ENCODE measurements at places on chromosomes 12 and 14.
A peak's percentile ranks its signal among the peaks of the same experiment; 100 is the strongest.

GRCh38 chr14:102928412-102929240 is 6.2 kb downstream of the AMN start:
- peak; percentile 24 for DNase-seq

- DNase-seq = no peak
These were observed 47.6 kb downstream of the FAM222A start for GRCh38 chr12:109760930-109761921.

GRCh38 chr14:67962215-67962644 is 142.7 kb downstream of the RAD51B start:
- no peak for DNase-seq

- no peak for DNase-seq
These were observed 156.0 kb upstream of the ARHGAP5 start for GRCh38 chr14:31920989-31921650.

DNA sequence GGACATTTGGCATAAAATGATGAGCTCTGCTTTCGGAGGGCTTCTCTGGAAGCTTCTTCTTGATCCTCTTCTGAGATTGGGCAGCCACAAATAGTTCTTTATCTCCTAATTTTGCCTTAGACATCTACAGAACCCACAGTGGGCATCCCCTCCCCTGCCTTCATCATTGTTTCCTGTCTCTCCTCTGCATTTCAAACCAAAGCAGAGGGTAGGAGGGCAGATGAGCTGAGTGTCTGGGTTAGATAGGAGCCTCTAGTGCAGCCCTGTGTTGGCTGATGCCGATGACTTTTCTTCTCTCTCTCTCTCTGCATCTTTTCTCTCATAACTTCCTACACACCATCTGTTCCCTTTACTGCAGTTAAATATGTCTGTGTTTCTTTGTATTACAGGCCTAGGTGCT is 8.5 kb upstream of the IL26 start:
- no peak for DNase-seq

DNA sequence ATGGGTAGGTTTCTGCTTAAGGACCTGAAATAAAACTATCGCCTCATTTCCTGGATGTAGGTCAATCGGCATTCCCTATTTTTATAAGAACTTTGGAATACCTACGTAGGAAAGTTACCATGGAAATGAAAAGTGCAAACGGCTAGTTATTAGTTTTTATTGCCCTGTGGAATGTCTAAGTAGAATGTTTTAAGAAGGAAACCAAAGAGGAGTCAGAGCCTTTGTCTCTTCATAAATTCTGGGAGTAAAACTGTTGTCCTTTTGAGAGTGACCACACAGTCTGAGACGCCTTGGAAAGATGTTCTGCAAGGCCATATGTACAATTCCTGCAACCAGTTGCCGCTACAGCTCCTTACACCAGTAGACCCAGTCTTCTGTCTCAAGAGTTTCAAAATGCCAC is 176.0 kb upstream of the SEL1L start:
- DNase-seq = no peak

- DNase-seq = no peak
These were observed 63.9 kb downstream of the ANO2 start for GRCh38 chr12:5881101-5881606.

- peak; percentile 78 for DNase-seq
These were observed 137.5 kb upstream of the CPM start for GRCh38 chr12:69070319-69071090.

- DNase-seq = no peak
These were observed 74.6 kb upstream of the TMTC1 start for GRCh38 chr12:29858270-29858786.

DNA sequence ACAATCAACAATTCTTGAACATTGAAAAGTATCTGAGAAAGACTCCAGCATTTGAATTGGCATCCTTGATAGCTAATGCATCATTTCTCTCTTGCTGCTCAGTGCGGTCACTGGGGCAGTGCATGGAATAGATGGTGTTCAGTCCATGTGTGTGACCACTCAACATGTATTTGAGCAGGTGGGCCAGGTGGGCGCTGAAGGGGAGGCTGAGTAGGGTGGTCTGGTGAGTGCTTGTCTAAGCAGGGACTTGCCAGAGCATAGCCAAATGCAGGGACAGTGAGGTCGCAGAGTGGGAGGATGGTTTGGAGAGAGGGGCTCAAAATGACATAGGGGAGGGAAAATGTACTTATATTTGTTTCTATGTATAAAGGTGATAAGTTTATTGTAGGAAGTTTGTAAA is 409.0 kb downstream of the TMEM121 start:
- DNase-seq = no peak

DNA sequence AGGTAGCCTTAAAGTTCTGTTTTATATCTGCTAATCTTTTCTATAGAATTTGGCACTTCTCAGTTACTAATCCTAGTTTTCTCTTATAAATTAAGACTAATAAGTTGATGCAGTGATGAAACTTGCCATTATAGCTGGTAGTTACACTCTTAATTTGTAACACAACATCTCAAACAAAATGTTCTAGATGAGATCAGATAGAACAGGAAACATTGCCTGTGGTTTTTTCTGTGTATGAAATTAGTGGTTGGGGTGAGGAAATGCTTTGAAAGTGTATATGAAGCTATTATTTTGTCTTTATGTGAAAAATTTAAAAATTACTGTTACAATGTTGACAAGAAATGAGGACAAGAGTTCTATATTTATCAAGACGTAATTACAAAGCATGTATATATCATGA is 91.9 kb downstream of the PCNX1 start:
- DNase-seq = peak; percentile 63

GRCh38 chr14:50360851-50361250 is 35.8 kb downstream of the CDKL1 start:
- DNase-seq = no peak

DNA sequence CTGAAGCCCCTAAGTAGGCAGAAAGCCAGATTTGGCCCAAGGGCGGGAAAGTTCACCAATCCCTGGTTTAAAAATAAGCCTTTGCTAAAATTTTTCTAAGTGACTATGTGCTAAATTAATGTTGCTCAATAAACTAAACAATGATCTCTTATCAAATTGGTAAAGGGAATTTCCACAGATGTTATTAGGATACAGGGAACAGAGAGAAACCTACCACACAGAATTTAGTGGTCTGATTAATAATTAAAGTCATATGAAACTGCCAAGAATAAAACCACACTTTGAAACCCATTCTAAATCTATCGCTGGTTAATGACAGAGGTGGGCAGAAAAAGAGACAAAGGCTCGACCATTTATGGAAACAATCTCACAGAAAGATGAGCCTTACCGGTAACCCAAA is 22.0 kb downstream of the ANAPC5 start:
- no peak for DNase-seq

- DNase-seq = no peak
These were observed 414.8 kb upstream of the MGAT4C start for GRCh38 chr12:86670986-86671385.

DNA sequence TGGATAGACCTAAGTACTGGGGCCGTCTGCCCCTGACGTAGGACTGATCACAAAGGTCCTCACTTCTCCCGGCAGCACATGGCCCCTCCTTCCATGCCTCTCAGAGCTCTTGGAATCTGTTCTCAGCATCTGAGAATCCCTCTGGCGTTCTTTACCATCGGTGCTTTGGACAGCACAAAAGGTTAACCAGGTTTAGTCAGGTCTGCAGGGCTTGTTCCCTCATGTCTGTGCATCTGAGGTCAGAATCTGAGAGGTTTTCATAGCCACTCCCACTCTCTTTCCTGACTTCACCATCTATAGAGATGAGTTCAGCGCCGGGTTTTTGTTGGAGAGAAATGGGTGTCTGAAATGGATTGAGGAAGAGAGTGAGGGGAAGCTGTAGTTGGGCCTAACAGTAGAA is 130.0 kb upstream of the ARHGAP5 start:
- DNase-seq = no peak

DNA sequence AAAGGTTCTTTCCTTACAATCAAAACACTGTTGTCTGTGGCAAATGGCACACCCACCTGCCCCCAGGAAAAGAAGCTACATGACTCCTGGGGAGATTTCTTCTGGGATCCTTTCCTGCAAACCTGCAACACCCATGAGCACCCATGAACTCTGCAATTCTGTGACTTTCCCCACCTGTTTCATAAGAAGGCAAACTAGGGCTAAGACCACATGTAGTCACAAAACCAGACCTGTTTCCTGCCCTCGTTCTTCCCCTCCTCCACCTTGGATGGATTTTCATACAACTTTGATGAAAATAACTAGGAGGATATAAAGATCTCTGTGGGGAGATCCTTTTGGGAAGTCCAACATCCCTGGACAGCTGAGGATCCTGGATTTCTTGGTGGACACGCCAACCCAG is 1084.7 kb downstream of the BCL11B start:
- no peak for DNase-seq

GRCh38 chr14:39451811-39452210 is 19.6 kb upstream of the FBXO33 start:
- peak; percentile 73 for DNase-seq

DNA sequence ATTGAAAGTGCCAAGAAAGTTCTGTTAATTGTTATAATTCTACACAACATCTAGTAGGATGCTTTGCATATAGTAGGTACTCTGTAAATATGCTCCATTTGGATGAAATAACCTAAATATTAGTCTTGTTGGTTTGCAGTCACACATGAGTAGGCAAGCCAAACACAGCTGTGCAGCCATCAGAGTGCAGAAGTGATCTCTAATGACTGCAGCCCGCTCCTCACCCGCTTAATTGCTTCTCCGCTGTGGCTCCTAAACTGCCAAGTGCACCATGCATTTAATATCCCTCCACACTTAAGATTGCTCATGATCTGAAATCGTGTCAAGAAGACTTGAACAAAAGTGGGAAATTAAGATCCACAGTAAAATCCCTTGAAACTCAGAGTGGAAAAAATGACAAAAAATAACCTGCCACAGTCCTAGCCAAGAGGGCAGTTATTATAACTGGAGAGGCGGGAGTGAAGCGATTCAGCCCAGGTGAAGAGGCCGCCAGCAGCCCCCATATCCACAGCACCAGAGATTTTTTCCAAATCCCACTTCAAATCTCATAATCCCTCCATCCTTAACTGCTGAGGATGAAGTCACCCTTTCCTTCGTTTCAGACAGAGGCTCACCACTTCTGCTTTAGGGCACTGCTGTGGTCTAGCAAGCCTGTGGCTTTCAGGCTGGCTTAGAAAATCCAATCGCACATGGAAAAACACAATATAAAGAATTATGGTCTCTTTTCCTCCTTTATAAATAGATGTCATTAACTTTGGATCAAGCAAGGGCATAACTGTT is 69.5 kb downstream of the TMEM30B start:
- DNase-seq = no peak

- peak; percentile 8 for DNase-seq
These were observed 79.2 kb upstream of the NCOR2 start for GRCh38 chr12:124646385-124647230.

- no peak for DNase-seq
These were observed 3.4 kb downstream of the HSD17B6 start for GRCh38 chr12:56766535-56766934.

- no peak for DNase-seq
These were observed 283.1 kb downstream of the MDGA2 start for GRCh38 chr14:47392326-47392725.

DNA sequence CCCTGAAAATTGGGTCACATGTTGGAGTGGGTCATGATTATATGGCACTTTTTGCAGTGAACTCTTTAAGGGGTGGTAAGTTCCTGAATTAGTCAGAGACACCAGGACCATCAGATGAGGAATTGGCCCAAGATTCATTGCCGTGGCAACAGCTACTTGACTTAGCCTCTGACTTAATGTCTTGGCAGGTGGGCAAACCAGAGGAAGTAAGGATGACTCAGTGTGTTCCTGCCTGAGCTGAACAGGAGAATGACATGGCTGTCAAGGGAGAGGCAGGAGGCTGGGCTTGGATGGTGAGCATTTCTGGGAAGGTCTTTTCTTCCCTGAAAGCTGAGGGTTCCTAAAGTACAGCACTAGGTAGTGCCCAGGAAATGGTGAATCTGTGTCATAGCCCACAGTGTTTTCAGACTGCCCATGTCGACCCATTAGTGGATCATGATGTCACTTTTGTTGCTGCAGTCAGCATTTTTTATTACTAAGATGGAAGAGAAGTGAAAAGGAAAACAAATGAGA is 170.1 kb upstream of the PWP1 start:
- DNase-seq = peak; percentile 46

GRCh38 chr12:49272790-49273725 is 8.2 kb downstream of the TUBA1C start:
- no peak for DNase-seq

- DNase-seq = no peak
These were observed 384.0 kb upstream of the FOXG1 start for GRCh38 chr14:28382444-28383190.

- DNase-seq = no peak
These were observed 33.4 kb downstream of the TMTC1 start for GRCh38 chr12:29750131-29750927.

GRCh38 chr12:28824193-28824846 is 324.8 kb upstream of the FAR2 start:
- no peak for DNase-seq

- DNase-seq = no peak
These were observed 12.7 kb upstream of the TSPAN8 start for GRCh38 chr12:71170456-71170855.

- DNase-seq = no peak
These were observed 487.6 kb upstream of the FLRT2 start for GRCh38 chr14:85042301-85042700.

DNA sequence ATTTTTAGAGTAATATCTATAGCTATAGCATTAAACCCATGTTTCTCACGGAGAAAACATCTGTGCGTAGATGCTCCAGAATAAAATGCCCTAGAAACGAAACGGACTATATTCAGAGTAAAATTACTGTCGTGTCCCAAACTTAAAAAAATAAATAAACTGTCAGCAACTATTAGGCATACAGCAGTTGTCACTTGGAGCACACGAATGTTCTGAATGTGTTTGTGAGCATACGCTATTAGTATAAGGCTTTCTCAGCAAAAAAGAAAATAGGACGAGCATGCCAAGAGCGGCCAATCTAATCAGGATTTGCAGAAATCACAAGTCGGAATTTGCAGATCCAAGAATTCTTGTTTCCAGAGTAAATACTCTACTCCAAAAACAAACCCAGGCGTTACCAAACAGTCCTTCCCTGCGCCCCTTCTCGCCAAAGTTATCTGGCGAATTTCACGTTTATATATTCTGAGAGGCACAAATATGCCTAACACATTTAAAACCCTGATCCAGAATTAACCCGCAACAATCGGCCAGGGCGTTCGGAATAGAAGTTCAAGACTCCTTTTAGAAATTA is 836 bp downstream of the PTPN21 start:
- DNase-seq = no peak

GRCh38 chr14:67957946-67958345 is 138.4 kb downstream of the RAD51B start:
- DNase-seq = no peak

DNA sequence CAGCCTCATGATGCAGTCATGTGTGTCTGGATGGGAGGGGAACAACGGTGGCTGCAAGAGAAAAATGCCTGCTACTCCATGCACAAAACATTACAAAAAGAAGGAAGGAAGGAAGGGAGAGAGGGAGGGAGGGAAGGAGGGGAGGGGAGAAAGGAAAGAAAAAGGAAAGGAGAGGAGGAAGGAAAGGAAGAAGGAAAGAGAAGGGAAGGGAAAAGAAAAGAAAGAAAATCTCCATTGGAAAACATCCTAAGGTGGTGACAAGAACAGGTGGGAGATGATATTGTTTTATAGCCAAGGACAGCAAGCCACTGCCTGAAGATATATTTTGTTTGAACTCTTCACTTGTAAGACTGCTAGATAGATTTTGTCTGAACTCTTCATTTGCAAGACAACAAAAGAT is 171.8 kb upstream of the EGLN3 start:
- DNase-seq = no peak

- no peak for DNase-seq
These were observed 73.7 kb downstream of the DUSP16 start for GRCh38 chr12:12488823-12489550.

GRCh38 chr14:60344751-60345150 is 95.7 kb downstream of the PPM1A start:
- no peak for DNase-seq

GRCh38 chr14:50603565-50603964 is 43.6 kb downstream of the ATL1 start:
- no peak for DNase-seq
